8988T (cell line): ENCODE measurements at places on chromosomes 11 and 22.

- no peak for DNase-seq
Measured at GRCh38 chr11:9825315-9825714, 161.4 kb downstream of the SWAP70 start.

- DNase-seq = no peak
Measured at GRCh38 chr11:98453378-98453777, 567.4 kb upstream of the CNTN5 start.

DNA sequence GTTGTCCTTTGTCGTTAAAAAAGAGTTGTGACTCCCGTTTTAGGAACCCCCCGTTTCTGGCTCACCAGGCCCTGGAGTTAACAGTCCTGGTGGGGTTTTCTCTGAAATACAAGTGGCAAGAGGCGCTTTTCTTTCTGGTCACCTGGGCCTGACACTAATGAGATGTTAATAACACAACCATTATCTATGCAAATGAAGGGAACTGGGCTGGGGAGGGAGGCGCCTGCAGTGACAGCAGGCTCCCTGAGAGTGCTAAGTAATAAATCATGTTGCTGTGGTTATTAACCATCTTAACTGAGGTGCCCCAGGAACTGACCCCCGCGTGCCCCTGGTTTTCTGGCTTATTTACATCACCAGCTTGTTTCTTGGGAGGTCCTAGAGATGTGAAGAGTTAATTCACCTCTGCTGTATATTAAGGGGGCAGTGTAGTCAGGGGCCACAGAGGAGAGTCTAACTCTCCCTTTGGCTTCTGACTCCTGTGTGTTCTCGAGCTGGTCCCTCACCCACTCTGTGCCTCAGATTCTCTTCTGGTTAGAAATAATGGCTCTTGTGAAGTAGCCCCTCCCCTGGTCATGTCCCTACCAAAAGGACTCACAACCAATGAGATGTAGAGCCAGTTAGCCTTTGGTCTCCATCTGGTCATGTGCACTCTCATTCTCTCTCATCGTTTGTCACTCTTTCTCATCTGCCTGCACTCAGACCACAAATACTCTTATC is 276.6 kb upstream of the CADM1 start:
- no peak for DNase-seq

DNA sequence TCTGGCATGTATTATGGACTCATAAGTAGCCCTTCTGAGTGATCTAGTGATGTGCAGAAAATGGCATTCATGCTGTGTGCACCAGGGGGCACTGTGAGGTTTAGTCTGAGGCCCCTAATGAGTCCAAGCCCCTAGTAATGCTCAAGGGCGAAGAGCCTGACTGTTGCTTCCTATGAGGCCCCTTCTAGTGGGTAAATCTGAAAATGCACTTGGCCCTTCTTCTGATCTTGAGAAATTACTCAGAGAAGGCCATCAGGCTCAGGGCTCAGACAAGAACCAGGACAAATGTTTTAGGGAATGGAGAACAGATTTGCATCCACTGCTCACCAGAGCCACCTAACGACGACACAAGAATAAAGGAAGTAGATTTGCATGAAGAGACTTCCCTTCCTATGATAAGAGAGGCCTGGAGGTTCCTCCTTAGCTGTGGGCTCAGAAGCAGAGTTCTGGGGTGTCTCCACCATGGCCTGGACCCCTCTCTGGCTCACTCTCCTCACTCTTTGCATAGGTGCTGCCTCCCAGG is 75.8 kb downstream of the GGTLC2 start:
- no peak for DNase-seq

DNA sequence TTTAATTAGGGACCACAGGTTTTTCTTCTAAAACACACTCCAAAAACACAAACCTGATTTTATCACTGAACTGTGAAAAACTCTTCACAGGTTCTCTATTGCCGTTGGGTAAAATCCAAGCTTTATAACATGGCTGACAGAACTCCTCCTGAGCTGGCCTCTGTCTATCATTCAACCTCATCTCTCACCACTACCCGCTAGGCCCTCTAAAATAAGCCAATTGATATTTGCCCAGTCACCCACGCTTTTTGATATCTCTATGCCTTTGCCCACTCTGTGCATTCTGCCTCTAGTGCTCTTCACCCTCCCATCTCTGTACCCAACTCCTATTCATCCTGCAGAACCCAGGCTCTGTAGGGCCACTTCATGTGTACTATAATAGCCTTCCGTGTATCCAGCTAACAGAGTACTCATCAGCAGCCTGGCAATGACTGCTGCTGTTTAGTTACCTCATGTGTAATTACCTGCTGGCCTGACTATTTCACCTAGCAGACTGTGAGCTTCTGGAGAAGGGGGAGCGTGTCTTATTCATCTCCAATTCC is 1.1 kb upstream of the CNGA4 start:
- no peak for DNase-seq

- DNase-seq = no peak
Measured at GRCh38 chr11:106446955-106447354, 369.5 kb downstream of the AASDHPPT start.

GRCh38 chr11:14645015-14645912 is 1.7 kb downstream of the PDE3B start:
- no peak for DNase-seq
